ENCODE measurements at places on chromosomes 2 and 18.

GRCh38 chr2:102251042-102251848 lies 60.1 kb upstream of the IL1RL1 start:
- peak; percentile 45 for DNase-seq

GRCh38 chr2:167017021-167017420 lies 128.7 kb downstream of the XIRP2 start:
- DNase-seq: peak; percentile 15

DNA sequence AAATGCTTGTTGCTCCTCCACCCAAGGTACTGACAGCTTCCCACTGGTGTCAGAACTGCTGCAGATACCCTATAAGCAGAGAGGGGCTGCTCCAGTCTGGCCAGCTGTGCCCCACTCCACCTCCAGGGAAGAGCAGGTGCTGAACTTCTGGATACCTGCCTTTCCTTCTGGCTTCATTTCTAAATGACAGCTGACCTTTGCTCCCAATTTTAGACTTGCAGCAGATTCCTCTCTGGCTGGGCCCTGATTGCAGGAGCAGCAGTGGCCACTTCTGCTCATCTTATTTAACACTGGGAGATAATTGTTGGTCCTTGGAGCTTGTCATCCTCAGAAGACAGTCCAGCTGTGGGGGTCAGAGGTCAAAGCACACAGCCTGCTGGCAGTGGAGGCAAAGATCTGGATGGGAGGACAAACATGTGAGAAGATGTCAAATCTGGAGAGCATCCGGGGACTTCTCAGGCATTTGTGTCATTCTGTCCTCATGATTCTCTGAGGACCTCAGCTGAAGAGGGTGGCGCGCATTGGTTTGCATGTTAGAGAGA lies 38.9 kb downstream of the SETBP1 start:
- no peak for DNase-seq

DNA sequence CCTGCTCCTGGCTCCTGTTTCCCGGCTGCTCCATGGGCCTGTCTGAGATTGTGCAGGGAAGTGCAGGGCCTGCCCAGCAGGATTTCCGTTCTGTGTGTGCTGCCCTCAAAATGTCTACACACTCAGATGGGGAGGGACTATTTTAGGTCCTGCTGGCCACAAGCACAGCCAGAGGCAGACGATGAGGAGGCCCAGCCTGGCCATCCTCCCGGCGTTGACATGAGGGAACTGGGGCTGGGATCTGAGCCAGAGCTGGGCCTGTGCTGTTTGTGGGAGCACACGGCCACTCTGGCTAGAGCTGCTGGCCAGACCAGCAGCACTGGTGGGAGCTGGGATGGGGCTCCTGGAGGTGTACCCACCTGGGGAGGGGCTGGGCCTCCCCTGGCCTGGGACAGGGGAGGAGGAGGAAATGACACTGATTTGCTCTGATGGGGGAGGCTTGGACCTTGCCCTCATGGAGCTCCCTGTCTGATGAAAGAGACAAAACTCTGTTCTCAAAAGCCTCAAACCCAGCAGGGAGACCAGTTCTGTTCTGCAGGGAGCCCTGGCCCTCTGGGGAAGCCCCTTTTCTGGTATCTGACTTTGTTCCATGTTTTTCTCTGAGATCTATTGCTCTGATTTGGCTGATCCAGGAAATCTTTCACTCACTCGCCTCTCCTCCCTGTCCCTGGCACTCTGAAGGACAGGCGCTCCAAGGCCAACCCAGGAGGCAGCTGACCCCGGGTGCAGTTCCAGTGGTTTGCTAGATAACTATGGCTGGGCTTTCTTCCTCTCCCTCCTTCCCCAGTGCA lies 161.8 kb downstream of the DYSF start:
- peak; percentile 54 for DNase-seq

DNA sequence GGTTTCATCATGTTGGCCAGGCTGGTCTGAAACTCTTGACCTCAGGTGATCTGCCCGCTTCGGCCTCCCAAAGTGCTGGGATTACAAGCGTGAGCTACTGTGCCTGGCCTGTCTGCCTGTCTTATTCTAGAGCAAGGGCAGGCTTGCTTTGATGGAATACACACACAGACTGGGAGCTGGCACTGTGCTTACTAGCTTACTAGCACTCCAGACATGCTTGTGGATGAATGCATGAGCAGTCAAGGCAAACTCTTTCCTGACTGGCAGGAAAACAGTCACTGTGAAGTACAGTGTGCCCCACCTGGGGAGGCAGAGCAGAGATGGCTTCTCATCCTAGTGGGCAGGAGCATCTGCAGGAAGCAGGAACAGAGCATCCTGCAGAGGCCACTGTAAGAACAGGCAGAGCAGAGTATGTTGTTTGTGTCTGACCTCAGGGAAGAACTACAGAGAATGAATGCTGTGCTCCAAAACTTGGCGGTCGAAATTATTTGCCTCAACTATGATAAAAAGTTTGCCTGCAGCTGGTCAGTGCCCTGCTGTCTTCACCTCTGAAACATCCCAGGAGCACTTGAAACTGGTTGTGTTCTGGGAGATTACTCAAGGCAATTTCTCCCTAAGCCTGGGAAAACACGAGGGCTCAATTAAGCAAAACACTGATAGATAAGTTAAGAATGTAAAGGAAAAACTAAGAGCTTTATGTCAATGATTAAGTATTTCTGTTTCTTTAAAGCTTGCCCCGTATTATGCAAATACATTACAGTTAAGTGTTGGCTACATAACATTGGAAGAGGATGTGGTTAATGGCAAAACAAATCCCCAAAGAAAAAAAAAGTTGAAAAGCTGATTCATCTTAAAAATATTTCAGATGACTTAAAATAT lies 102.4 kb downstream of the VAPA start:
- peak; percentile 18 for DNase-seq

DNA sequence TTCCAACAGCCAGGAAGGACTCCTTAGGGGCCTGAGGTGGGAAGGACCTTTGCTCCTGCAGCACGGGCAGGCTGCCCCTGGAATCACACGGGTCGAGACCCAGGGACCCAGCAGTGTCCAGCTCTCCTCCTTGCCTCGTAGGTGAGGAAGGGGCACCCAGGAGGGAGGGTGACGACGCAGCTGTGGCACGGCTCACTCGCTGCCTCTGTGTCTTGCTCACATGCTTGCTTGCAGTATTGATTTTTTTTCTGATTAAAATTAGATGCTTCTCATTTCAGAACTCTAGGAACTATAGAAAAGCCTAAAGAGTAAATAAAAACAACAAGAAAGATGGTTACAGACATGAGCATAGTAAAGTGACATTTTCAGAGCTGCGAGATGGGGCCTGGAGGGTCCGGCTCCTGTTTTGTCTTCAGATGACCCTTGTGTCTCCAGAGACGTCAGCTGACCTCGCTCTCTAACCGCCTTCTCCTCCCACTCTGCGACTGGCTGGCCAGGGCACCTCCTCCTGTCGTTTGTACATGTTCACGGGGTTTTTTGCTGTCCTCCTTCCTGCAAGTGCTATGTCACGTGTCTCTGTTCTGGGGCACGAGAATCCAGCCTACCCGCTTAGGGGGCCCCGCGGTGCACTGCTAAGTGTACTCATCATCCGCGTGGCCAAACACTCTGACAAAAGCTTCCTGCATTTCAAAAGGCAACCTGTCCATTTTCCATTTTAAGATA lies 65.7 kb upstream of the ZNF236 start:
- no peak for DNase-seq

GRCh38 chr2:208129744-208130711 lies at the start of gene CRYGC:
Gene CRYGC (minus strand): TSS chr2:208129828. CDS start chr2:208129792, 36 bp downstream.
- DNase-seq: no peak

DNA sequence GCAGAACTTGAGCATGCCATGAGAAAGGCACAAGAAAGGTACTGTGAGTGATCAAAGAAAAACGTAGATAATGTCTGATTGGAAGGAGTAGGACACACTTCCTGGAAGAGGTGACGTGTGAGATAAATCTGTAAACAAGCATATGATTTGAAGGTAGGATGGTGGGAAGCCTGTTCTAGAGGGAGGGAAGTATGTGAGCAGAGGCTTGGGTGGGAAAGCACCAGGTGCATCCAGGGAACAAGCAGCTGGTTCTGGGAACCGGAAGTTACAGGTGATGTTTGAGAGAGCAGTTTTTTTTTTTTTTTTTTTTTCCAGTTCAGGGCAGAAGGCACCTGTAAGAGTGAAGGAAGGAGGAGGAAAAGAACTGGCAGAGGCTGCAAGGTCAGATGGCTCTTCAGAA lies 116.6 kb upstream of the EFEMP1 start:
- DNase-seq: no peak

- DNase-seq: no peak
These were observed 136.1 kb downstream of the SH3BP4 start for GRCh38 chr2:235087832-235088495.

GRCh38 chr18:25055076-25055475 lies 296.9 kb downstream of the ZNF521 start:
- peak; percentile 52 for DNase-seq

- no peak for DNase-seq
These were observed 438.6 kb upstream of the HNMT start for GRCh38 chr2:137525641-137526190.

- no peak for DNase-seq
These were observed 327.6 kb upstream of the MMADHC start for GRCh38 chr2:149915151-149915550.

- DNase-seq: no peak
These were observed 72.8 kb downstream of the PHLPP1 start for GRCh38 chr18:62788111-62788510.

- DNase-seq: no peak
These were observed 32.3 kb downstream of the ST6GAL2 start for GRCh38 chr2:106853631-106854030.

DNA sequence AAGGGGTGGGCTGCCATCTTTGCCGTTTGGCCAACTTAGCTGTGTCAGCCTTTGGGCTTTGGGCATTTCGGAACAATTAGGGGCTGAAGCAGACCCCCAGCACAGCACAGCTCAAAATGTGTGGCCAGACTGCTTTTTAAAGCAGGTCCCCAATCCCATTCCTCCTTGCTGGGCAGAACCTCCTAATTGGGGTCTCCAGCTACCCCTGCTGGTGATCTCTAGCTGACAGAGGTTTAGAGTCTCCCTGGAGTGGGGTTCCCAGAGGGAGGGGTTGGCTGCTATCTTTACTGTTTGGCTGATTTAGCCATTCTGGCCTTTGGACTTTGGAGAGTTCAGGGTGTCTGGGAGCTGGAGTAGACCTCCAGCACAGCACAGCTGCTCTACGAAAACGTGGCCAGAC lies 71.5 kb upstream of the LHCGR start:
- DNase-seq: no peak

DNA sequence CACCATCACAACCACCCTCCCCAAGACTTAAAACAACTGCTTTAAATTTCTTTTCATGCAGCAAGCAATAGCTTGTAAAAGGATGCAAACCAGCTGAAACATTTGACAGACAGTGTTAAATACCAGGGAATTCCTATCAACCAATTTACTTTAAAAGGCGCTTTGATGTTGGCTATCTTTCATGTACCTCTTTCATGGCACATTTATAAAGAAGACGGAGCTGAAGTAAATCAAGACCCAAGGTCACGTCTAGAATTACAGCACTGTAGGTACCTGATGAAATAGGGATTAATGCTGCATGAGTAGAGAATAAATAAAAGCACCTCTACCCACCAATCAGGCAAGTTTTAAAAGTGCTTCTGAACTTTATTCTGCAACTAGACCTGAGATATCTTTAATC lies 78.9 kb downstream of the SRBD1 start:
- no peak for DNase-seq

GRCh38 chr18:3111523-3112240 lies 98.7 kb upstream of the LPIN2 start:
- DNase-seq: no peak

- peak; percentile 41 for DNase-seq
These were observed 52.0 kb downstream of the ZFP36L2 start for GRCh38 chr2:43174368-43174916.

DNA sequence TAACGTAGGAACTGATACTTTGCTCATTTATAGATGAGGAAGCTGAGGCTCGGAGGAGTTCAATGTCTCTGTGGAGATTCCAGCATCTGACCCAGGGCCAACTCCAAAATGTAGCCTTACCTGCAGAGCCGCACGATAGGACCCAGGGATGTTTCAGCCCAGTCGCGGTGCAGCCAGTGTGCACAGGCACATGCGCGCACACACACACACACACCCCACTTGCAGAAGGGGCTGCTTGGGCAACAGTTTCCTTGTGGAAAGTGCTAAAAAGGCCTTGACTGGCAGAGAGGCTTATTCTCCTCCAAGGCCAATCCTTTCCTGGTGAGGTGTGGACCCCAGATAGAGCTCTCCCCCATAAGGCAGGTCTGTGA lies 101.7 kb downstream of the ZFP36L2 start:
- DNase-seq: no peak
